ENCODE measurements at places on chromosomes 1 and 21.

DNA sequence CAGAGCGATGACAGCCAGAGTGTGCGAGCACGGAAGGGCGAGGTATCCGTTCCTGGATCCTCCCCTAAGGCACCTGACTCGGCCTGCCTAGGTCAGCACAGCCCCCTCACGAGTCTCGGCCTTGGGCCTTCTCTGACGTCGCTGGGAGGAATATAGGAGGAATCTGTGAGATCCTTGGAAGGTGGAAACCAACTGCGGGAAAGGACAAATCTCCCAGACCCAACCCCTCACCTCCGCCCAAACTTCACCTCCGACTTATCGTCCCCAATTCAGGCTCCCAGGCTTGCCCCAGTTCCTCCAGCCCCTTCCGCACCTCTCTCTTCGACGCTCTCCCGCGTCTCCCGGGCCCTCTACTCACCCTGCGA lies 494 bp downstream of the APH1A start:
- peak; percentile 31 for DNase-seq

DNA sequence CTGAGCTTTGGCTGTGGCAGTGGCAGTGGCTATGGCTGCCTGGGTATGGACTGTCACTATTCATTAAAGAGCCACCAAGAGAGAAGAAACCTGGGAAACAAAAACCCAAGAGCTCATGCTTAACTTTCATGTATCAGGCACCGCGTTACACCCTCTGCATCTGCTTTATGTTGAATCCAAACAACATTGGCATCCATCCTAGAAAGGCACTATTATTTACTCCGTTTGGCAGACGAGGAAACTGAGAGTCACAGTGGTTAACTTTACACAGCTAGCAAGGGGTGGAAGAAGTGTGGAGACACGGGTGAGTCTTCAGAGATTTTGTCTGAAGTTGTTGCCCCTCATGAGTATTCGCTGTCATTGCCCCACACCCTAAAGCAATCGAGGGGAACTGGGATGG lies 63.8 kb downstream of the PLXNA2 start:
- DNase-seq = no peak

GRCh38 chr21:44024887-44025353 lies 12.8 kb downstream of the TRAPPC10 start:
- DNase-seq = no peak

GRCh38 chr1:38840281-38840680 lies 19.3 kb downstream of the RRAGC start:
- no peak for DNase-seq

DNA sequence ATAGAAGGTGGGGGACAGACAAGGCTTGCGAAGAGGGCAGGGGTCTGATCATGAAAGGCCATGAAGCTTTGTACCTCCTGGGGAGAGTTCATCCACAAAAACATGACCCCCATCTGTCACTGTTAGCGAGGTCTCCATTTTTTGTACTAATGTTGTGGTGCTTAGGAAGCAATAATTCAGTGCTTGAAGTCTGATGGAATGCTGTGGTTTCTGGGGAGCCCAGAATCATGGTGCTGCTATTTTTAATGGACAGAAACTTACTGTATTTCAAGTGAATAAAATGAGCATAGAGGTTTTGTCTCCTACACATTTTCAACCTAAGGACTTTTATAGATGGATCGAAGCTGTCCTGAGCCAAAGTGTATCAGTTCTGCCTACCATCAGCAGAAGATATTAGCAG lies 28.2 kb upstream of the RGL1 start:
- no peak for DNase-seq

DNA sequence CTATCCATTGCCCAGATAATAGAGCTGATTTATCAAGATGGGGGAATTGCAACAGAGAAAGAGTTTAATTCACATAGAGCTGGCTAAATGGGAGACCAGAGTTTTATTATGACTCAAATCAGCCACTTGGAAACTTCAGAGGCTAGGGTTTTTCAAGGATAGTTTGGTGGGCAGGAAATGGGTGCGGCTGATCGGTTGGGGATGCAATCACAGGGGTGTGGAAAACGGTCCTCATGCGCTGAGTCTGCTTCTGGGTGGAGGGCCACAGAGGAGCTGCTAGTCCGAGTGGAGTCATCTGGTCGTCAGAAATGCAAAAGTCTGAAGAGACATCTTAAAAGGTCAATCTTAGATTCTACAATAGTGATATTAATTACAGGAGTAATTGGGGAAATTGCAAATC lies 32.0 kb upstream of the FAM89A start:
- no peak for DNase-seq

- DNase-seq = no peak
Observed at GRCh38 chr1:35881850-35882273, 1.1 kb upstream of the AGO1 start.

DNA sequence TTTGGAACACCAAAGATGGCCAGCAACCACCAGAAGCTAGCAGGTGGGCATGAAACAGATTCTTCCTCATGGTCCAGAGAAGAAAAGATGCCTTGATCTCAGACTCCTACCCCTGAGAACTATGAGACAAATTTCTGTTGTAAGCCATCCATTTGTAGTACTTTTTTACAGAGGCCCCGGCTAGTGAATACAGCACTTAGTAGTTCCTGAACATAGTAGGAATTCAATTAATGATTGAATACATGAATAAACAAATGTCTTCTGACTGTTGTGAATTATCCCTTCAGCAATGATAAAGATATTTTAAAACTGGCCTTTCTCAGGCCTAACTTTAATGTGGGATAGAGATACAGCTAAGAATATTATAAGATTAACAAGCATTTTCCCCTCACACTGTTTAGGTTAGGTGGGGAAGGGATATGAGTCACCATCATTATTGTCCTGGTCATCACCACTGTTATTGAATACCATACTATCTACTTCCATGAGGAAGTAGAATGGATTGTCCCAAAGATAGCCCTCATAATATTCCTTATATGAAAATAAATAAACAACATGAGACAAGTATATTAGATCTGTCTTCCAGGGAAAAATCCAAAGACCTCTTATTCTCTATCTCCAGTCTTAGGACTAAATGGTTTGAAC lies 51.4 kb downstream of the ADCY10 start:
- no peak for DNase-seq

GRCh38 chr1:89896105-89896942 lies 75.5 kb downstream of the LRRC8D start:
- DNase-seq = no peak

- DNase-seq = no peak
Observed at GRCh38 chr1:102466487-102466886, 469.8 kb upstream of the OLFM3 start.

Data from activated CD8-positive, alpha-beta memory T cell treated with anti-CD3 and anti-CD28 coated beads, Interleukin-2, amount 50 U/mL, for 4 hours (primary cell).